ENCODE measurements at places on chromosomes 6 and 20.
A peak's percentile ranks its signal among the peaks of the same experiment; 100 is the strongest.

- DNase-seq = peak; percentile 76
Measured at GRCh38 chr20:444862-445426, 17.4 kb downstream of the TBC1D20 start.

- DNase-seq = no peak
Measured at GRCh38 chr20:23782366-23782983, 31.7 kb upstream of the CST1 start.

GRCh38 chr20:36086767-36087166, 67.8 kb upstream of the EPB41L1 start:
- no peak for DNase-seq

GRCh38 chr20:2874456-2874855, 1.2 kb downstream of the PTPRA start:
- DNase-seq = peak; percentile 4

- no peak for DNase-seq
Measured at GRCh38 chr20:1085492-1086276, 32.7 kb upstream of the PSMF1 start.

- DNase-seq = peak; percentile 50
Measured at GRCh38 chr20:5222919-5223634, 93.7 kb downstream of the PROKR2 start.

GRCh38 chr6:30757261-30757904, 13.0 kb upstream of the IER3 start:
- no peak for DNase-seq

GRCh38 chr20:50272030-50272723, 81.5 kb downstream of the CEBPB start:
- no peak for DNase-seq

DNA sequence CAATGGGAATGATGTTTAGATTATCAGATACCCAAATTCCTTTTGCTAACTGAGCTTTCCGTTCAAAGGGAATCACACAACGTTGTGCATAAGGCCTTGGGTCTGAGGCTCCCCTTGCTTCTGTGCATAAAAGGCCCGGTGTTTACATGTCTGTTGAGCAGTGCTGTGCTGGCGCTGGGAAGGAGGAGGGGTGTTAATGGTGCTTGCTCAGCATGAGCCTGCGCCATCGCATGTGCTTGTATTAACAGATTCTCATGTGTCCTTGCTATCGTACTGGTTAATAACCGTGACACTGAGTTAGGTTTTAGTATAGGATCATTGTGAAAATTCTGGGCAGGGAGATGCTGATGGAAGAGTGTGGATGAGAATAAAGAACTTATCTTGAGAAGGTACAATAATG, 62.3 kb upstream of the TRAF3IP2 start:
- no peak for DNase-seq

- DNase-seq = no peak
Measured at GRCh38 chr6:57102976-57103375, 13.0 kb downstream of the ZNF451 start.

GRCh38 chr6:125574604-125575003, 174.8 kb upstream of the HEY2 start:
- no peak for DNase-seq

DNA sequence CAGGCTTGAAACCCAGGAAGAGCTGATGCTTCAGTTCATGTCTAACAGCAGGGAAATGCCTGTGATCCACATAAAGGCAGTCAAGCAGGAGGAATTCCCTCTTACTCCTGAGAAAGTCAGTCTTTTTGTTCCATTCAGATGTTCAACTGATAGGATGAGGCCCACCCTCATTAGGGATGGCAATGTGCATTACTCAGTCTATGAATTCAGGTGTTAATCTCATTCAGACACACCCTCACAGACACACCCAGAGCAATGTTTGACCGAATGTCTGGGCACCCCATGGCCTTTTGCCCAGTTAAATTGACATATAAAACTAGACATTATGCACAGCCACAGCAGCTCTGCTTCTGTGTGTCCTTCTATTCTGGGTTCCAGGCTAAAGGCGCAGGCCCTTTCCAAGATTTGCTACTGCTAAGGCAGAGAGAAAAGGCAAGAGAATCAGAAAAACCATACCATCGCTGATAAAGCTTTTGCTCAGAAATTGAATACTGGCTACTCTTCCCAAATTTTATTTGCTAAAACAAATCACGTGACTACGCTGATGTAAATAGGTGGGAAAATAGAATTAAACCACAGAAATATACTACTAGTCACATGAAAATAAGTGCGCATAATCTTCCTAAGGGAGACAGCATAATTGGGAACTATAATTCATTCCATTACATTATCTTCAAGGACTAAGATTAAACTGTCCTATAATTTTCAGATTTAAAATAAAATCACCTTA, 625.0 kb upstream of the MAN1A1 start:
- DNase-seq = no peak

GRCh38 chr20:30892541-30893345, 364.7 kb upstream of the DEFB115 start:
- no peak for DNase-seq

DNA sequence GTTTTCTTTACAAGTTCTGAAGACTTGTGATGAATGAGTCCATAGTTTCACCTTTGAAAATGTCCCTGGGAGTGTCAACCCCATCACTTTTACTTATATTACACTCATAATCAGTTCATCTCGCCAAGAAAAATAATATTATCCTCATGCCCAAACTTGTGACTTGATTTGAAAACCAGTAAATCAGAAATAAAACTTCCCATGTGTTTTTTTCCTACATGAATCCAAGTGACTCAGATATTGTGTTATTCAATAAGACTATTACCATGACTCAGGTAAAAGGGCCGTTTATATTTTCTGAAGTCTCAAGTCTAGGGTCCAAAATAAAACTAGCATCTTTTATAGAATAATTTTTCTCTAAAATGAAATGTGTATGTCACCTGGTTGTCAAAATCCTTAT, 15.8 kb upstream of the CYP24A1 start:
- DNase-seq = no peak

- no peak for DNase-seq
Measured at GRCh38 chr6:100271202-100271601, 193.5 kb downstream of the SIM1 start.

DNA sequence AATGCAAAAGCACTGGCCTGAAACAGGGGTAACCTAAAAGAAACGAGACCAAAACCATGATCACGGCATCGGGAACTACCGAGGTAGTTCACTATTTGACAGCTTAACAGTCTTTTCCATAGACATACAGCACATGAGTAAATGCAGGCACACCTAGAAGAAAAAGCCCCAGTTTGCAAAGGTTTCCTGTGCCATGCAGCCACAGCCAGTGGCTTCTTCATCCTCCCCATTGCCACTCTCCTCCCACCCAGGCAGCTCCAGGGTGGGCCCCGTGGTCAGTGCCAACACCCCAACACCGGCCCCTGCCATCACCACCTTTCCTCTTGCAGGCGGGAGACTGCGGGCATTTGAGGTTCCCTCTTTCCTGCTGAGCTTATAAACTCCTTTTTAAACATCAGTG, 115.4 kb downstream of the SLC23A2 start:
- no peak for DNase-seq

DNA sequence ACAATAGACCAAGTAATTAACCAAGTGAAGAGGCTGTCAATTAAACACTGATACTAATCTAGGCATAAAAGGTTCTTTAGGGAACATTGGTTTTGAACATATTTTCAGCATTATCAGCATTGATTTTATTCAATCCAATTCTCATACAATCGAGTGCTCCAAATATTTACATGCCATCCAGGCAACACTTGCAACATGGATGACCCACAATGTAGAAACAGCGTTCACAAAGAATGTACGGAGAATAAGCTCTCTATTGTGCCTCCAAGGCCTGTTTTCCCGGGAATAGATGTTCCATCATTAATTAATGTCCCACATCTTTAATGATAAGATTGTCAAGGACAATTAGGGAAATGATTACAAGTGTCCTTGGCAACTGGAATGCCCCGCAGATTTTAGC, 117.4 kb downstream of the RFX6 start:
- DNase-seq = no peak

- DNase-seq = no peak
Measured at GRCh38 chr20:57374931-57375651, 16.1 kb upstream of the RBM38 start.

DNA sequence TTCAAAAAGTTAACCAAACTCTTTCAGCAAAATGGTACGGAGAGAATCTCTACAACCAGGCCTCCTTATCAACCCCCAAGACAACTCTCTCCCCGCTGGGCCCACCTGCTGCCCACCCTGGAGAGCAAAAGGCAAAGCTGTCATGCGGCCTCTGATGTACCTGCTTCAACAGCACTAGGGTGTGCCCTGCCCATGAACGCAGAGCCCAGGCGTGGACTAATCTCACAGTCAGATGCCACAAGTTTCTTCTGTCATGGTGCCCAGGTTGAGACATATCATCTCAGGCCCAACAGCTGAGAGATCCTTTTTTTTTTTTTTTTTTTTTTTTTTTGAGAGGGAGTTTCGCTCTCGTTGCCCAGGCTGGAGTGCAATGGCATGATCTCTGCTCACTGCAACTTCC, 26.3 kb downstream of the SLC2A4RG start:
- DNase-seq = no peak

- DNase-seq = no peak
Measured at GRCh38 chr6:157533048-157533871, 152.3 kb downstream of the ZDHHC14 start.

DNA sequence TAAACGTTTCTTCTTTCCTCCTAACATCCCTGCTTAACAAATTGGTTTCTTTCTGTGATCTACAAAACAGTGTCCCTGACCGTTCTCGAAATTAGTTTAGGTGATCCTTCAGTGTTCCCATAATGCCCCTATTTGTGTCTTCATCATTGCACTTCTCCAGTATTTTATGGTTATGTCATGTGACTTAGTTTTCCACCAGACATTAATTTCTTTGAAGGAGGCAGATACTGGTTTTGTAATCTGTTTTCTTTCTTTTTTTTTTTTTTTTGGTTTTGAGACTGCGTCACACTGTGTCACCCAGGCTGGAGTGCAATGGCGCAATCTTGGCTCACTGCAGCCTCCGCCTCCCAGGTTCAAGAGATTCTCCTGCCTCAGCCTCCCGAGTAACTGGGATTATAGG, 49.2 kb downstream of the FAM217A start:
- DNase-seq = no peak

DNA sequence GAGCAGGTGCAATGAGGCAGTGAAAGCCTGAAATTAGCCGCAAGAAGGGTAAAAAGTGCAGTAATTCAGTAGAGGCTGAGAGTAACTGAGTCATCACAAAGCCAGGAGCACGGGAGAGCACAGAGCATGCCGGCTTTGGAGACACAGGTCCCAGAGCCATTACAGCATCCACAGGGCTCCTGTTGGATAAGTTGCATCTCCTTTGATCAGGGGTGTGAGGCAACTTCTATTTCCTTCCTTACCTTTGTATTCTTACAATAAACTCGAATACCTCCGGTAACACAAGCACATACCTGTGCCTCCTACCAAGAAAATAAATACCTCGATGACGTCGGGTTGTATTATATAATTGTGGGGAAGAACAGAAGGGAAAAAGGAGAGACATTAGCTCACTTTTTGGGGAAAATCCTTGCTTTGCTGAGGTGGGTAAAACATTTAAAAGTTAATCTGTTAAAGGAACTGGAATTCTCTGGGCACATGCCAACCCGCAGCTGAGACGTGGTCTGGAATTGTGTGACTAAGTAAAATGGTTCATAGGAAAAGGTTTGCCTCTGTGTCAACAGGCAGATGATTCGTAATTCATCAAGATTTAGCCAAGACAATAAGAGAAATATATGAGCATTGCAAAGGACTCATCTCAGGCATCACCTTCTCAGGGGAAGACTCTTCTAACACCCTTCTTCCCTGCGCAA, 360.7 kb upstream of the ZFP64 start:
- DNase-seq = no peak

DNA sequence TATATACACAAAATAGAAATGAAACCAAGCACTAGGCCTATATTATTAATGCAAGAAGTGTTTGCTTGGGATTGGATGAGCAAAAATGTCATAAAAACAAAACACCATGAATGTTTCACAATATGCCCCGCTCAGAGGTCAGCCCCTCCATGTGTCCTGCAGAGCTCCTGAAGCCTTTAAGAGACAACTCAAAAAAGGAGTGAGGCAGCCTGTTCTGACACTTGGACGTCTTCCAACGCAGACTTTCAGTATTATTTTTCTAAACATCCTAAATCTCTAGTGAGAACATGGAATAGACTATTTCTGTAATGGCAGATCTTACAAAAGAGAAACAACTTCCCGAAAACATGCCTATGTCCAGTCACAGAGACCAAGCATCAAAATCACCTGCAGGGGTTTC, 322.6 kb downstream of the PRKN start:
- DNase-seq = no peak

GRCh38 chr20:4192378-4193068, 177.2 kb upstream of the RNF24 start:
- DNase-seq = no peak

DNA sequence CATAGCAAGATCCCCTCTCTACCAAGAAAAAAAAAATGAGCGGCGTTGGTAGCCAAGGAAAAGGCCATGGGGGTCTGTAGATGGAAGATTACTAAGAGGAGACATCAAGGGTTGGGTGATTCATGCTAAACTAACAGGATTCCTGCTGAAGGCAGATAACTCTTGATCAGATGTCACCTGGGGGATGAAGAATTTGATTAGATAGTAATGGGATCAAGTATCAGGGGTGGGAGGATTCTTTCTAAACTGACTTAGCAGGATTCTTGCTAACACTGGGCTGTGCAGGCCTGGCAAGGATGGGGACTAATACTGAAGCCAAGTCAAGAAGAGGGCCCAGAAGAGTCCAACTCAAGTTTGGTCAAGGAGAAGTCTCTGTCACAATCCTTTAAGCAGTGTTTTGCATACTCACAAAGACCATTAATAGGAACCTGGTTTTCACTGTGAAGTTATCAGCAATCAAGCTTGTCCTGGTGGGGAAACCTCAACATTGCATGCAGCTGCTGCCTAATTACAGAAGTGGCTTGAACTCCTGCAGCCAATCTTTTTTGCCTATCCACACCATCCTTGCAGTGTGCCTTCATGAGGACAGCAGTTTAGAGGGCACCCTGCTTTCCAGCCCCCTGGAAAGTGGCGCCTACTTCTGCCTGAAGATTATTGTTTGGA, 61.3 kb downstream of the ANKRD6 start:
- no peak for DNase-seq

DNA sequence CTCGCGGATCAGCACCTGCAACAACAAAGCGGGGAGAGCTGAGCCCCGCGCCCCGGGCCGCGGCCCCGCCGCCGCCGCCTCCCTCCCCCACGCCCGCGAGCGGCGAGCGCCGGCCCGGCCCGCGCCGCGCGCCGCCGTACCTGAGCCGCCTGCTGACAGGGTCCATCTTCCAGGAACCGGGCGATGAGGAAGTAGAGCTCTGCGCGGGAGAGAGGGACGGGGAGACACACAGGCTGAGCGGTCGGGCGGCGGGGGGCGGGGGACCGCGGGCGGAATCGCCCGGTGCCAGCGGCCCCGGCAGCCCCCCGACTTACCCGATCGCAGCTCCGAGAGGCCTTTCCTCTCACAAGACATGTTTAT, 359 bp downstream of the PHIP start:
- DNase-seq = no peak

GRCh38 chr6:143510991-143511891, at the start of gene FUCA2:
Gene FUCA2, minus strand, starts transcription at chr6:143511720. Its CDS starts 86 bp downstream, at chr6:143511634.
- peak; percentile 76 for DNase-seq

Measured in HFFc6 (cell line).